Activated CD8-positive, alpha-beta memory T cell treated with anti-CD3 and anti-CD28 coated beads for 1 hour (primary cell): ENCODE measurements at places on chromosomes 5 and 9.

- DNase-seq: no peak
Observed at GRCh38 chr5:129630101-129630500, 117.8 kb upstream of the MINAR2 start.

- DNase-seq: no peak
Observed at GRCh38 chr9:25845867-25846266, 167.6 kb upstream of the TUSC1 start.

GRCh38 chr5:140244525-140245025 is 58.3 kb downstream of the PFDN1 start:
- peak; percentile 34 for DNase-seq

GRCh38 chr5:2542026-2542425 is 209.5 kb downstream of the IRX2 start:
- no peak for DNase-seq

DNA sequence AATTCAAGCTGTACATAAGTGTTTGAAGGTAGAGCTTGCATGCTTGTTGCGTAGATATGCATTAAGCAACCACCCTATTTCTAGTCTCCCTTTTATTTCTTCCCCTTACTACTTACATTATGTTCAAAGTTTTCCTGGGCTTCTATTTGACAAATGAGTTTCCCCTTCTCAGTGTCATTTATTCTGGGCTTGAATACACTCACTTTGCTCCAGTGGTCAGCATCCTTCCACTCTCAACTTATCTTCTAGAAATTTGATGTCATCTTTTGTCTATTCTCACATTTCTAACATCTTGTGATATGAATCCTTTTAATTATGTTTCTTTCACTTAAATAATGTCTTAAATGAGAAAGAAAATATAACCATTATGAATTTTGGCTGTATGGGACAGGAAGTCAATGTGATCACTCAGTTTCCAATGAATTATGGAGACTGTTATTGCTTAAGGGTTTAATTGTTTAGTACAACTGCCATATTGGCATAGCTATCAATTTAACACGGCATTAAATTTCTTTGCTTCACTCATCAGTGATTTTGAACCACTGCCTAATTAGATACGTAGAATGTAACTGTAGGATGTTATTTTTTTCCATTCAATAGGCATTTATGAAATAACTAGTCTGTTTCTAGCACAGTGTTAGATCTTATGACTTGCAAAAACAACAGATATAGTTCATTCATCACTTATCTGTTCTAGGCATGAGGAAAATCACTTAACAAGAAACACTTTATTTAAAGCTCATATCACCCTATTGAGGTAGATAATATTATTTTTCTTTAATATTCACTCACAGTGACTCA is 105.5 kb upstream of the CDH12 start:
- no peak for DNase-seq

DNA sequence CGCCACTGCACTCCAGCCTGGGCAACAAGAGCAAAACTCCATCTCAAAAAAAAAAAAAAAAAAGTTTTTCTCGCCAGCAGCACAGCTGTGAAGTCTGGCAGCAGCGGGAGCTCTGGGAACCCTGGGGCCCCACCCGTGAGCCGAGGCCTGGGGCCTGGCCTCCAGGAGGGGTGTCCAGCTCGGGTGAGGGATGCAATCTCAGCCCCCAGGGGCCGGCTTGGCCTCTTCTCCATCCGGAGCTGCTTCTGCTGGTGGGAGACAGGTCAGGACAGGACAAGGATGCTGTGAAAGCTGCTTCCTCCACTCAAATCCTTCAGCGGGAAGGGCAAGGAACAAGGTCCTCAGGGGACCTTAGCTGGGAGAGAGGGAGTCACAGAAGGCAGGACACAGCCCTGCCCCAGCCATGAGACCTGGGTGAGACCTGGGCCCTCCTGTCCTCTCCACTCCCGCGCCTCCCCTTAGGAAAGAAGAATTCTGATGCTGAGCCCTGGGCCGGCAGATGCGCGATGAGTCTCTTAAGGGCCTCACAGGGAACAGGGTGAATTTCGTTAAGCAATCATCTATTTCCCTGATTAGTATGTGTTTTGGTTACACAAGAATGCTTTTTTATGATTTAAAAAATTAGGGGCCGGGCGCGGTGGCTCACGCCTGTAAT is 30.6 kb downstream of the PLPP7 start:
- DNase-seq: no peak

GRCh38 chr9:20619487-20620200 is 2.7 kb downstream of the MLLT3 start:
- no peak for DNase-seq

DNA sequence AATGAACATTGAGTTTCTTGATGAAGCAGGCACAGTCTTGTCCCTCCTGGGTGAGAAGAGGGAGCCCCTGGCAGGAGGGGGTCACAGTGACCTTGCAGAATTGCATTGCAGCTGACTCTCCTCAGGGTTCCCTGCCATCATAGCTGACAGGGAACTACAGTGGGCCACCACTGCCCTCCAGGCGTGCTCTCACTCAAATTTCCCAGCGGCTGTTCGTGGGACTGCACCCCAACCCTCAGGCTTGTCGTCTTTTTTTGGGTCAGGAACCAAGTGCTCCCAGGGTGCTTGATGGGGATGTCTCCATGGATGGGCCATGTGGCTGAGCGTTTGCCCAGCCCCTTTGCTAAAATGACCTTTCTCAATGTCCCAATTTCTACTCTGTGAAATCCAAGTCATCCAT is 215.8 kb downstream of the MELK start:
- DNase-seq: no peak

DNA sequence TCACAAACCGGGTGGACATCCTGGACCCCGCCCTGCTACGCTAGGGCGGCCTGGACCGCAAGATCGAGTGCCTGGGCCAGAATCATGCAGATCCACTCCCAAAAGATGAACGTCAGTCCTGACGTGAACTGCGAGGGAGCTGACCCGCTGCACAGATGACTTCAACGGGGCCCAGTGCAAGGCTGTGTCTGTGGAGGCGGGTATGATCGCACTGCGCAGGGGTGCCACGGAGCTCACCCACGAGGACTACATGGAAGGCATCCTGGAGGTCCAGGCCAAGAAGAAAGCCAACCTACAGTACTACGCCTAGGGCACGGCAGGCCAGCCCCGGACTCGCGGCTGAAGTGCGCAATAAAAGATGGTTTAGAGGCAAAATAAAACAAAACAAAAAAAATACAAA is 5.2 kb downstream of the SAXO1 start:
- no peak for DNase-seq

DNA sequence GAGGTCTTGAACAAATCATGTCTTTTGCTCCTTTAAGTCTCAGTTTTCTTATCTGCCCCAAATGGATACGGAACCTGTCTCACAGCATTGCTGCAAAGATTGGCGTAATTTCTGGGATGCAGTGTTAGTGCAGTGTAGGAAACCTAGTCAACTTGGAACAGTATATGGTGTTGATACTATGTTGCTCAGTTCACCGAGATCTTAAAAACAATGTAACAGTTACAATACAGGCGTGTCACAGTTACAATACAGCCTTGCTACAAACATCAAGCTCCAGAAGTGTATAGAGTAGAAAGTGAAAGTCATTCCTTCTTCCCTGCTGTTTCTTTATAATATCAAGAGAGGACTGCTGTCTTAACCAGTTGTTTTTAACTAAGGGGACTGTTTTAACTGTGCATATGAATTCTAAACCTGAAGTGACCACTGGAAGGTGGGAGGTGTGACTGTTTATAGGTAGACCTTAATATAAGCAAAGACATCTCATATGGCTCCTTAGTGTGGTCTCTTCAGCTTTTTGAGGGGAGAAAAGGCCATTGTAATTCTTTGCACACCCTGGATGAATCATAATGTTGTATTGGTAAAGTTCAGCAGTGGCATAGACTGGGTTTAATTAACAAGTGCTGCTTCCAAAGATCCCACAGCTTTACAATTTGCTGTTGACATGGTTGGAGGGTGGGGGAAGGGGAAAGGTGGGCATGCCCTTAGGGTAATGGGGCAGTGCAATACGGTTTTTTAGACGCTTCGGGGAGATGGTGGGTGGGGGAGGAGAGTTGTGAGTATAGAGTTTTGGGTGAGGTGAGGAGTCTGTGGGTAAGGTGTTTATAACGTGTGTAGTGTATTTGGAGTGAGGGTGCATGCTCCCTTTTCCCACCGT is 12.9 kb downstream of the PRRC2B start:
- no peak for DNase-seq

- DNase-seq: no peak
Observed at GRCh38 chr5:179160584-179160983, 100.4 kb downstream of the ZNF354C start.

DNA sequence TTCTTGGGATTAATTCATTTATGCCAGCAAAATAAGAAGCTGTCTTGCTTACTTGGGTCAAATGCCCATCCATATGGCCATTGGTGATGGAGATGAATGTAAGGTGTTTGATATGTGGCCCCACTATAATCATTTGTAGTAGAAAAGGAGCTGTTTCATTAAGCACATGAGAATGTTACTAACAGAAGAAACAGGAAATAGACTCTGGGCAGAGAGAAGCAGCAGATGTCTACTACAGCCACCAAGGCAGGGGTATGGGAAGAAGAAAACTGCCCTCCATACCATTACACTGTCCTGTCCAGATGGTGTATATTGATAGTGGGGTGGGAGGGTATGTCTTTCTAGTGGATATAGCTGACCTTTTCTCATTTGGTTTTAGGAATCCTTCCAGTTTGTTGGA is 386.6 kb upstream of the CLINT1 start:
- DNase-seq: no peak

- no peak for DNase-seq
Observed at GRCh38 chr9:72951520-72952380, 1.1 kb downstream of the ALDH1A1 start.

DNA sequence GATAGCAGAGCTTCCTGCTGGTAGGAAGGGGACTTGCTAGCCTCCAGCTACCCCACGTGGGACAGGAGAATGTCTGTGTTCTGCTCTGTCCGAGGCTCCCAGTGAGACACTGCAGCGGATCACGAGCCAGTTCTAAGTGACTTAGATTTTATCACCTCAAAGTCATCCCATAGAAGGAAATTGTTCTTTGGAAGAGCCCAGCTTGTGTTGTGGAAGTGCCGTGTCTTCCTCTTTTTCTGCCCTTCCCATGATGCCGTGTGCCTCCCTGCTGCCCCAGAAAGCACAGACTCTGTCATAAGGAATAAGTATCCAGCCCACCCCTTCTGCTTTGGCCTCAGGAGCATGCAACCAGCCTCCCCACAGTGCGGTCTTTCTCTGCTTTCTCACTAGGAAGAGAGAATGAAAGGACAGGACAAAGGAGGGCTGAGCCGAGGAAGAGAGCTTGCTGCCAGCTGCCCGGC is 35.6 kb downstream of the RUFY1 start:
- DNase-seq: no peak

GRCh38 chr5:23528677-23529076 is 21.3 kb downstream of the PRDM9 start:
- no peak for DNase-seq

DNA sequence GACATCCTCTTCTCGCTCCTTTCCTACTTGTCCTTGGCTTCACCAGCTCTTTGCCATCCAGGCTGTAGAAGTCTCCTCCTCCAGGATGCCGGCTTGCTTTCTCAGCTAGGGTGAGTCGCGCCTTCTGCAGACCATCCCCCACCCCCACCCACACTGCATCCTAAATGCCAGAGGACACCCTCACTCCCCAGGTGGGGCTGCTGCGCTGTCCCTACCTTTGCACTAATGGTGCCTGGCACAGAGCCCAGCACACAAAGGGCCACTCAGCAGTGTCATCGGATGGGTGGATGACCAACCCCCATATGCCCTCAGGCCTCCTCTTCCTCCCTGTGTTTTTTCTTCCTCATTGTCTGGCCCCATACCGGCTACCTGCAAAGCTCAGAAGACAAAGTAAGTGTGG is 14.8 kb downstream of the IL9 start:
- no peak for DNase-seq

- DNase-seq: no peak
Observed at GRCh38 chr9:90052366-90052765, 447.6 kb downstream of the GADD45G start.

GRCh38 chr9:126743041-126743440 is 61.8 kb upstream of the ZBTB43 start:
- DNase-seq: no peak

DNA sequence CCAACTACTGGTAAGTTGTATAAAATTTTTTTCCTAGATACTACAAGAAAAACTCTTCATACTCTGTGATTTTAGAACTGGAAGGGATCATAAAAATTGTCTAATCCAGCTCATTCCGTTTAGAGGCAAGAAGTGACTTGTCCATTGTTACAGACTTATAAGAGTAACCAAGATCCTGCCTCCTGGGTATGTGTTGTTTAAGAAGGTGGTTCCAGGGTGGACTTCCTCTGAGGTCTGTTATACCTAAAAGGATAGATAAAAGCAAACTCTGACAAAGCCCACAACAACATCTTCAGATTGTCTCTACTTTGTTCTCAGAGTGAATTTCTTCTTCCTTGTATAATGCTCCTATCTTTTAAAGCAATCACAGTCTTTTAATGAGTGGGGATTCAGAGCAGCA is 24.2 kb downstream of the TGFBR1 start:
- DNase-seq: no peak

DNA sequence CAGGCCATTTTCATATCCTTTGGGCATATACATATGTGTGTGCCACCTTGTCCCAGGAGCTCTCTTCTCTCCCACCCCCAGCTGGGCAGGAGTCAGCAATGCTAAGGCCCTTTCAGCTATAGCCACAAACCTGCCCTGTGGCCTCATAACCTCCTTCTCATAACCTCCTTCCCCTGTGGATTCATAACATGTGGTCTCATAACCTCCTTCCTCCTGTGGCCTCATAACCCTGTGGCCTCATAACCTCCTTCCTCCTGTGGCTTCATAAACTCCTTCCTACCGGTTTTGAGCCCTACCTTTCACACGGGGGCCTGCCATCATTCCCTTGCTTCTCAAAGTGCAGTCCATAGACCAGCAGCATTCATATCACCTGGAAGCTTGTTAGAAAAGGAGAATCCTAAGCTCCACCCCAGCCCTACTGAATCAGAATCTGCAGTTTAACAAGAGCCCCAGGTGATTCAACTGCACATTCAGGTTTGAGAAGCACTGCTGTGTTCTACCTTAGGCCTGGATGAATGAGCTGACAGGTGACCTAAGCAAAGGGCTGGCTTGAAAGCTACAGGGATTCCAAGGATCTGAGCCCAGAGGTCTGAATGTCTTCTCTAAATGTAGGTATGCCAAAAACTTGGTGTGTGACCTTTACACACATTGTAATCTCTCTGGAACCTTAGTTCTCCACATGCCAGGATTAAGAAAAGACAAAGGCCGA is 41.9 kb upstream of the PLPP6 start:
- DNase-seq: no peak

DNA sequence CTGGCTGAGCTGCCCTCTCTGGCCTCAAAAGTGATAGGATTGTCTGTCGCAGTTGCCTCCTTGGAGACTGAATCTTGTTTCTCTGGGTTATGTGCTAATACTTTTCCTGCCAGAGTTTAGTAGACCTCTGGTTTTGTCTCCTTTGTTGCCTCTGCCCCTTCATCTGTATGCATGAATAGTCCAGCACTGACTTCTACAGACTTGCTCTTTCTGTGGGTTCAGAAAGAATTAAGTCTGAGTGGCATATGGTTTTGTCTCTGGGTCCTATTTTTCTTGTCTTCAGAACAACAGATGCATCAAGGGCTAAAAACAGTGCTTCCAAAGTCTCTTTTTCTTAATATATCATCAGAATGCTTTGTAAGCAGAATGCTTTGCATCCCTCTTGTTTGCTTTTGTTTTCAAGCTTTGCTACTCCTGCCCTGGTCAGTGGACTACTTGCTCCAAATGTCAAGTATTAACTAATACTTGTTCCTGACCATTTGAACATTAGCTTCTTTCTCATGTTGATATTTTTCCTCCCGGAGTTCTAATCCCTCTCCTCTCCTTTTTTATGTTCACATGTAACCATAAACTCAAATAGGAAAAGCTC is 131.7 kb downstream of the UNC13B start:
- no peak for DNase-seq

- no peak for DNase-seq
Observed at GRCh38 chr9:90916147-90916734, 114.6 kb downstream of the SYK start.

GRCh38 chr9:92224177-92224576 is 69.3 kb downstream of the IARS1 start:
- DNase-seq: no peak
